GM23248 (cell line): ENCODE measurements at places on chromosomes 5 and 9. TPM values are rescaled to one million over a fixed set of nuclear protein-coding genes. Genes with fewer than 3 reads are reported as not detected.

DNA sequence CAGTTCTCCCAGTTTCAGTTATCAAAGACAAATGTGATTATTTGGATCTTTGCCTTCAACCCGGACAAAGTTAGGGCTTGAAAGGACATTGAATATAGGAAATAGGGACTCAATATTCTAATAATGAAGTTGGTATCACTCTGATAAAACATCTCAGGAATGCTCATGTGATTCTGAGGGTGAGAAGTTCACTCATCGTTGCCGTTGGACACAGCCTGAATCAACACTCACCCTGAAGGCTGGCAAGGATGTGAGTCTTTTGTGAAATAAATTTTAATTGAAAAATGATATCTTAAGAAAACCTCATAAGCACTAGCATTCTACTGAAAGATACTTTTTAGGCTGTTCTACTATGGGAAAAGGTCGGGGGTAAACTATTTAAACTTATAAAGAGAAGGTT, 44.8 kb upstream of the C9orf72 start:
- no peak overlapping the region for H3K4me3 ChIP-seq
- no peaks in the 10 kb centered on the region for H3K36me3 ChIP-seq
- H3K27me3 ChIP-seq: peaks cover 7% of the 10 kb centered on the region; the same call in 1 of the 2 replicates
- H3K4me1 ChIP-seq: no peaks in the 10 kb centered on the region

DNA sequence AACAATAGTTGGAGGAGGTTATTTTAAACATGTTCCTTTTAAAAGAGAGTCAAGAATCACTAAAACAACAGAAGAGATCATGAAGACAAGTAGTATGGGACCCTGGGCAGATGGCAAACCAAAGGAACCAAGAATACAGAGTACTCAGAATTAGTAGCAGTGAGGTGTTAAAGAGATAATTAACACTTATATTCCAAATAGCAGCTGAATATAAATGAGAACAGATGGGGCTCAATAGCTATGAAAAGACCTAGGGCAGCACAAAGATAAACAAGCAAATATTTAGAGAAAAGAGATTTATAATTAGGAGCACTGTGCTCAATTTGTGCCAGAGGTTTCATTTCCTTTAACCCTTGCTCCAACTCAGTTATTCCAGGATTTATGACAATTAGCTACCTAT, 159.1 kb downstream of the FAM114A2 start:
- H3K4me3 ChIP-seq: no peak overlapping the region
- no peaks in the 10 kb centered on the region for H3K27me3 ChIP-seq
- no peak for DNase-seq
- H3K4me1 ChIP-seq: peaks cover 12% of the 10 kb centered on the region
- no peak overlapping the region for H3K27ac ChIP-seq

DNA sequence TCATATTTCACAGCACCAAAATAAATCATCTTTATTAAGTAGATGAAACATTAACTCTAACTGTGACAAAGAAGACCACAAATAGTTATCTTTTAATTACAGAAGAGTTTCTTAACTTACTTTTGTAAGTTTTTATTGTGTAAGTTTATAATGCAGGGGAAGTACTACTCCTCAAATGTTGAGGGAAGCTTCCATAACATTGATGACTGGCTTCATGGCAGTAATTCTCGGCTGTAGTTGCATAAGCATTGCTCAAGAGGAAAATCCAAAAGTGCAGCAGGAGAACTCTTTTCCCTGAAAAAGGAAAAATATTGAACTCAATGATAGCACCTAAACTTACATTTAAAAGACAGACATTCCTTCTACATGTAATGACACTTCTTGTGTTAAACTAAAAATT, 4.6 kb downstream of the TSLP start:
- DNase-seq: no peak
- no peaks in the 10 kb centered on the region for H3K36me3 ChIP-seq
- H3K4me1 ChIP-seq: peaks cover 13% of the 10 kb centered on the region

DNA sequence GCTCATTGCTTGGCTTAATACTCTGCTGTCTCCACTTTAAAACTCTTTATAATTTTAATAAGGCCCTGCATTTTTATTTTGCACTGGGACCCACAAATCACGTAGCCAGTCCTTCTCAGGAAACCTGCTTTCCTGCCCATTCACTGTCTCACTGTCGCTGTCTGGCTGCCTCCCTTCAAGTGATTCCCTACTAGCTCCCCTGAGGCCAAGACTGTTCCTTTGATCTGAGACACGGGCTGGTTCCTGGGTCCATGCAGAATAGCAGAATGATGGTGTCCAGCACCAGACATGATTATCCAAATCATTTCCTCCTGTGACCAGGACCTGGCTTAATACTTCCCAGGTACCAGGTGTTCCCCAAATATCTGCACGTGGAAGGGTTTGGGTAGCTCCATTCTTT, 597.1 kb upstream of the KLF4 start:
- DNase-seq: no peak
- H3K4me1 ChIP-seq: no peaks in the 10 kb centered on the region
- H3K27ac ChIP-seq: no peak overlapping the region
- no peaks in the 10 kb centered on the region for H3K27me3 ChIP-seq
- no peaks in the 10 kb centered on the region for H3K36me3 ChIP-seq
- H3K4me3 ChIP-seq: no peak overlapping the region

Gene ECSCR
- 0.41 and 0.49 TPM in 2 replicates for polyA plus RNA-seq

- no peaks in the 10 kb centered on the region for H3K36me3 ChIP-seq
- no peaks in the 10 kb centered on the region for H3K4me1 ChIP-seq
- H3K4me3 ChIP-seq: no peak overlapping the region
- no peak overlapping the region for H3K27ac ChIP-seq
Measured at GRCh38 chr5:164763206-164763605, 1257.8 kb downstream of the MAT2B start.

Gene SV2C
- polyA plus RNA-seq: 0.03 TPM in 1 of 2 replicates, not detected in the other

DNA sequence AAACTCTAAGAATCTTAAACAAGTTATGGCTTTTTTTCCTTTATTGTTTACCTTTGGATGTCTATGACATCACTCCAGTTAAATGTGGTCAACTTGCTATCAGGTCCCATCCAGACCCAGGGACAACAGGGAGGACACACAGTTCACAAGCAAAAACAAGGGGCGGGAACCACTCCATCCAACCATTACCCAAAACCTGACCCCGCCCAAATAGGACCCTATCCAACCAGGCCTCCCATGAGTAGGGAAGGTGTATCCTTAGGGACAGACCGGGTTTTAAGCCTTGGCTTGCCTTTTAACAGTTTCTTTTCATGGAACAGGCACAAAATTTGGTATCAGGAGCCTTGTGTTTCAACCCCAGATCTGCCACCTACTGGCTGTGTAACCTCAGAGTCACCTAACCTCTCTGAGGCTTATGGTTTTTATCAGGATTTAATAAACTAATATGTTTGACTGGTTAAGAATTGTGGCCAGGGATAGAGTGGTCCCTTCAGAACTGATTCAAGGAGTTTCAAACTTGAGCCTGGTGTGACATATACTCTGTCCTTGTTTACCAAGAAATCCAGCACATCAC, 127.7 kb upstream of the RAD23B start:
- no peak for DNase-seq
- H3K4me1 ChIP-seq: no peaks in the 10 kb centered on the region
- H3K4me3 ChIP-seq: no peak overlapping the region
- H3K36me3 ChIP-seq: no peaks in the 10 kb centered on the region

DNA sequence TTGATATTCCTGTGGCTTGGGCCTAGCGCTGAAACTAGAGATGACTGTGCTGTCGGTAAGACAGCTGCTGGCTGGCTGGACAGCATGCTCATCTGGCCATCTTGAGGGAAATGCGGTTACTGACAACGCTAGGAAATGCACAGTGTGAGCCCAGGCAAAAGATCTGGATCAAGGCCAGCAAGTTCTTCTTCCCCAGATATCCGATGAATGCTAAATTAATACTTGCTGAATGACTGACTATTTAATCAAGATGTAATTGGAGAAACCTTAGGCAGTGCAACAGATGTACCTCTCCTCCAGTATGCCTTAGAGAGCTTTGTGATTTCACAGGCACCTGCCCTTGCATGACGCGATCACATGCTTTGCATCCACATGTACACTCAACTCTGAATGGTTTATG, 659.1 kb downstream of the EFNA5 start:
- H3K27ac ChIP-seq: no peak overlapping the region
- no peaks in the 10 kb centered on the region for H3K27me3 ChIP-seq
- no peak overlapping the region for H3K4me3 ChIP-seq
- no peak for DNase-seq
- no peaks in the 10 kb centered on the region for H3K36me3 ChIP-seq

DNA sequence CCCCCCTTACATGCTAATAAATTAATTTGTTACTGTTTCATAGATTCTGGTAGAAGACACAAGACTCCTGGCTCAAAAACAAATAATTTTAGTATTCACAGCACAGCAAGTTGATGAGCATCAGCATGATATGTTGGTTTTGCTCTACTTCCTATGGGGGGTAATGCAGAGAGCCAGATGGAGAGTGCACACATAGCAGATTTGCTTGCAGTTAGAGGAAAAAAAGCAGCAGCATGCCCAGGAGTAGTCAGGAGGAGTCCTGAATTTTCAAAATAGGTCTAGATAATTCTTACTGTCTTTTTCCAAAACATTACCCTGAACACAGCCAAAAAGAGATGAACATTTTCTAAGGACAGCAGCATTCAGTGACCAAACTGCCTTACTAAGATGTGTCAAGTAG, 261.3 kb downstream of the COX7C start:
- no peaks in the 10 kb centered on the region; the same call in 1 of the 2 replicates for H3K27me3 ChIP-seq
- DNase-seq: no peak
- H3K4me1 ChIP-seq: no peaks in the 10 kb centered on the region
- H3K27ac ChIP-seq: no peak overlapping the region
- no peak overlapping the region for H3K4me3 ChIP-seq
- no peaks in the 10 kb centered on the region for H3K36me3 ChIP-seq

Gene MAP1B
- 261 and 267 TPM in 2 replicates for polyA plus RNA-seq

- no peaks in the 10 kb centered on the region for H3K36me3 ChIP-seq
- H3K4me3 ChIP-seq: no peak overlapping the region
- peaks cover 12% of the 10 kb centered on the region; the same call in 1 of the 2 replicates for H3K4me1 ChIP-seq
- peak; percentile 1 for DNase-seq
- H3K27ac ChIP-seq: no peak overlapping the region
Measured at GRCh38 chr9:121120386-121120785, 45.6 kb downstream of the CNTRL start.
